ENCODE measurements at places on chromosomes 2 and 18.

DNA sequence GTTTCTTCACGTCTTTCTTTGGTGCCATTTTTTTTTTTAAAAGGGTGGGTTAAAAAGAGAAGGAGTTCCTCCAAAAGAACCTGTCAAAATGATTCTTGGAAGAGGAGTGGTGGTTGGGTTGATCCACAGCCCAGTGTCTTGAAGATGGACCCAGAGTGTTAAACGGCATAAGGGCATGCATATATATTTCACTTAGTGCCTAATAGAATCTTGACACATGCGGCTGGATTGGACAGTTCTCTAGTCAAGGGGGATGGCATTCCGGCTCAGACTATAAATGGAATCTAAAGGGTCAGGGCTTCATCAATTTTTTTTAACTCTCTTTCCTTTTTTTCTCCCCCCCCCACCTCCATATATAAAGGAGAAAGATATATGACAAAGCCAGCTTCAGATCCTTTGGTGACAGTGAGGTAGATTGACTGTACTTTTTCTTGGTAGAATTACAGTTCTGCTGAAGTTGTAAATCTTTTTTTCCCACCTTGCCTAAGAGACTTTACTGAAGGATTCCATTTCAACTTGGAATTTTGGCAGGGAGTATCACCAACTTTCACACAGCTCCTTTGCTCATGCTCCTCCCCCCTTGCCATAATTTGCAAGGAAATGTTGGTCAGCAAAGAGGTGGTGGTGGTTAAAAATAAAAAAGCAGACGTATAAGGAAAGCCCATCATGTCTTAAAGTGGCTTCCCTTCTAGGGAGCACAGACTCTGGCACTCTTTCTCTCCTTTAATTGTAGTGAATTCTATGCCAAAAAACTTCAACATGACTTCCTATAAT, at the start of gene MYL1:
TSS of gene MYL1 (minus strand) at position 160 of the 774 bp plus-strand sequence. CDS start at position 28, 132 bp downstream.
- no peak for DNase-seq

DNA sequence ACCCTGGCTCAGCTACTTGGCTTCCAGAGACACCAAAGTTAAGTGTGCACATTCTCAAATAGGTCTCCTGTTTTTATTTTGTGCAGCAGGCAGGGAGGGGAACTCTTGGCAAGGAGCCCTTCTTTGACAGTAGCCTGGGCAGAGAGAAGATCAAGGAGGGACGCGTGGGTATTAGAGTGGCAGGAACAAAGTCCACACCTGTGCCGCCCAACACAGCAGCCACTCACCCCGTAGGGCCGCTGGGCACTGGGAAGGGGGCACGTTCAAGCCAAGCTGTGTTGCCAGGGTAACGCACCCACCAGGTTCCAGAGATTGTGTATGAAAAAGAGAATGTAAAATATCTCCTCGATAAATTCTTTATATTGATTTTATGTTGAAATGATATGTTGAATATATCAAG, 229.3 kb upstream of the AGAP1 start:
- no peak for DNase-seq

DNA sequence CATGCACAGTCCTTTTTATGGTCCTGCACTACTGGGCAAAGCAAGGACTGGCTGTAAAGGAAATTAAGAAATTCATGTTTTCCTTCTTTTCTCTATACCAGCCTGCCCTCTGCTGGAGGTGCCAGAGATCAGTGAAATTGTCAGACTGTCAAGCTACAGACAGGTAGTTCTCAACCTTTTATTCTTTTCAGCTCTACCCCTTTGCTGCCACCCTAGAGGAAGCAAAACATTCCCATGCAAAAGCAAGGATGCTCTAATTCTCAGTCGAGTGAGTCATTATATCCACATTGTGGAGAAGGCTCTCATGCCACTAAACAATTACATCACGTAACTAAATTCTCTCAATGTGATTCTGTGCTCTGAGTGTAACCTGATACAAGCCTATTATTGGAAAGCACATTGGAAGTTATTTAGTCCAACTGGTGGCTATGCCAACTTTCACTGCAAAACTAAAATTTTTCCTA, 25.0 kb upstream of the RAPGEF4 start:
- DNase-seq, result peak; percentile 25

DNA sequence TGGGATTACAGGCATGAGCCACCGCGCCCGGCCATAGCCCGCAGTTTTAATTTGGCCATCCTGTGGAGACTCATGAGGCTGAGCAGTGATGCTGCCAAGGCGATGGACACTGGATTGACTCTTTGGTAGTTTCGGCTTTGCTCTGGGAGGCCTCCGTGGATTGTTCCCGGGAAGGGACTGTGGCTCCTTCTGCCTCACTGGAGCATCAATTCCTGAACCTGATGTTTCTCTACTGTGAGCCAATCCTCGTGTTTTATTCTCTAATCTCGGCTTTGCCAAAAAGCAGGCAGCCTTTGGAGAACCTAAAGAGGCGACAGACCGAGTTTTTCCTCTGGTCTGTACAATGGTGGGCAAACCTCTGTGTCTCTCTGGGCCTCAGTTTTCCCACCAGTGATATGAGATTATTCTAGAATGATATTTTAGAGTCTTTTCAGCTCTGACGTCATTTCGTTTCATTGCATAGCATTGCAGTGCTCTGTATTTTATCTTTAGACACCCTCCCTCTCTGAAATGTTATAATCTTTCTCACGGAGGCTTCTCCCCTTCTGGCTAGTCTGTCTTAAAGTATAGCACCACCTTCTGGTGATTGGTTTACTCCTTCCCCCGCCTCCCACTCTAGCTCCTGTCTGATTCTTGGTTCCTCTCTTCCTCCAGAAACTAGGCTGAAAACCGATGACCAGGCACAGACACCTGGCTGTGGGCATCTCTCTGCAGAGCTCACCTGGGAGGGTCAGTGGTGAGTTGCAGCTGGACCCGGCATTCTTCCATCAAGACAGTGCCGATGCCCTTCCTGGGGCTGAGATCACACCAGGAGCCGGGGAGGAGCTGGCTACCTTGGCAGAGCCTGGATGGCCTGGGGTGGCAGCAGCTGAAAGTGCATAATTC, 341.3 kb downstream of the MYCN start:
- DNase-seq, result no peak

- DNase-seq, result no peak
These were observed 38.1 kb downstream of the SMAD4 start for GRCh38 chr18:51068105-51068504.

DNA sequence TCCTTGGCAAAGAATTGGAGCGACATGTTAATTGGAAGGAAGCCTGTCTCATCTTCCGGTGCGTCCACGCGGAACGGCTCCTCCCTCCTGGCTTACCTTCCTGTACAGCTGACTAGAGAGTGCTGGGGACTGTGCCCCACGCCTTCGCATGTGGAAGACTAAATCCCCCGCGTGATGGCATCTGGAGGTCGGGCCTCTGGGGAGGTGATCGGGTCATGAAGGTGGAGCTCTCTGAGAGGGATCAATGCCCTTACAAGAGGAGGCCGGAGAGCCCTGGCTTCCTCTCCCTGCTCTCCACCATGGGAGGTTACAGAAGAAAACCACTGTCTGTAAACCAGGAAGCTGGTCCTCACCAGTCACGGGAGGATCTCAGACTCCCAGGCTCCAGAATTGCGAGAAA, 104.1 kb upstream of the OTOS start:
- no peak for DNase-seq

GRCh38 chr2:241068136-241068941, 33.7 kb downstream of the MTERF4 start:
- no peak for DNase-seq

DNA sequence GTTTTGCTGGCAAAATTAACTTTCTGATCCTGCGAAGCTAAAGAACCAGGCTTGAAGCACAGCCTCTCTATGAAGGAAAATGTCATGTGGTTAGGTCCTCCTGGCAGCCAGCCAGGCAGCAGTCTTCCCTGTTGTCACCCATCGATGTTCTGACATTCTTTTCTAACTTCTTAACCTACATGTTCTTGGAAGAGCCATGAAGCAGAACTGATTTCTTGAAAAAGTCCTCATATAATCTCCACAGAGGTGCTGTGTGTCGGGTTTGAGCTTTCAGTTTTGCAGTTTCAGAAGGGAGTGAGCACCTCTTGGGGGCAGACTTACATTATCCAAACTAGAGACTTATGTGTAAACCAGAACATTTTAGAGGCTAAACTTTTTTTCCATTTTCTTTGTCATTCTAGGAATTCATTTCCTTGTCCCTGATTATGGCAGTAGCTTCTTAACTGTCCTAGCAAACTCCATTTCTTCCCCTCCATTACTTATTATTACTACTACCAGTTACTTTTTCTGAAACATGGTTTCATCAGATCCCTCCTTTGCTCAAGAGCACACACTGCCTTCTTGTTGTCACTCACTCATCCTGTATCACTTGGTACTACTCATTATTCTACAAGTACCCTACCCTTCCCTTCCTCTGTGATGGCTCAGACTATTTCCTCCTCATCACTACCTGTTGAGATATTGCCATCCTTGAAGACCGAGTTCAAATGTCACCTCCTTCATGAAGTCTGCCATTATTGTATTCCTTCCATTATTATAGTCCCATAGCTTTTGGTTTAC, 31.1 kb downstream of the DOK1 start:
- DNase-seq, result no peak

DNA sequence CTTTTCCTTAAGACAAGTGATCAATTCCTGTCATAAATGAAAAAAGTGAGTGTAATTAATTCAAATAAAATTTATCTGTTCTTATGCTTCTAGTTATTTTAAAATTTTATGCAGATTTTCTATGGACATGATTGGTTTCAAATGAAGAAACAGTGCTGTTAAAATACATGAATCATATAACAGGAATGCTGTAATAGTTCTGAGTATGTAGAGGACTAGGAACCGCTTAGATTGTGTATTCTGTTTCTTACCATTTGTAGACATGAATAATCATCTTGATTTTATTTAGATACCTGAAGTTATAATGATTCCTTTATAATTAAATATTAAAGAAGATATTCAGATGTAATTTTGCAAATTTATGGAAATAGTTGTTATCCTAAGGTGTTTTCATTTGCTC, 3.5 kb downstream of the ACTR2 start:
- no peak for DNase-seq

GRCh38 chr2:168722592-168722991, 79.8 kb upstream of the NOSTRIN start:
- no peak for DNase-seq

DNA sequence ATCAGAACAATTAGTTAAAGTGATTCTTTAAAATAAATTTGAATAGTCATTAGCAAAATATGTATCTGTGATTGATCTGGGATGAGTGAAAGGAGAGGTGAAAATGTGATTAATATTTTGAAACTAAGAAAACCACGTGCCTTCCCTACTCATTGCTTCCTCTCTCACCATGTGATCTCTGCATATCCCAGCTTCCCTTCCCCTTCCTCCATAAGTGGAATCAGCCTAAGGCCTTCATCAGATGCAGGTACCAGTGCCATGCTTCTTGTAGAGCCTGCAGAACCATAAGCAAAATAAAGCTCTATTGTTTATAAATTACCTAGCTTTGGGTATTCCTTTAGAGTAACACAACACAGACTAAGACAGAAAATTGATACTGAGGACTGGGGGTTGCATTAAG, 11.2 kb upstream of the STAT1 start:
- no peak for DNase-seq

DNA sequence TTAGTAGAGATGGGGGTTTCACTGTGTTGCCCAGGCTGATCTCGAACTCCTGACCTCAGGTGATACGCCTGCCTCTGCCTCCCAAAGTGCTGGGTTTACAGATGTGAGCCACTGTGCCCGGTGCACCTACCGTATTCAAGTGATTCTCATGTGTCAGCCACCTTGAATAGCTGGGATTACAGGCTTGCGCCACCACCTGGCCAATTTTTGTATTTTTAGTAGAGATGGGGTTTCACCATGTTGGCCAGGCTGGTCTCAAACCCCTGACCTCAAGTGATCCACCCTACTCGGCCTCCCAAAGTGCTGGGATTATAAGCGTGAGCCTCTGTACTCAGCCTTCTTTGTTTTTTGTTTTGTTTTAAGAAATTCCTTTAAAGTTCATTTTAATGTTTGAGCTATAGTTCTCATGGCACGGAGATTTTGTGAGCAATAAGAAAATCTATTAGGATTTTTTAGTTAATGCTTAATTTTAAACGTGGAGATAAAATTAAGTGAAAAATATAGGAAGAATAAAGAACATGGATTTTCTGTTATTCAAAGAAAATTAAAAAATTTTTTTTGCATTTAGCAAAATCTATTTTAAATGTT, 242.6 kb downstream of the PHLPP1 start:
- no peak for DNase-seq
